ENCODE measurements at places on chromosomes 1 and 21. TPM values are rescaled to one million over a fixed set of nuclear protein-coding genes. Genes with fewer than 3 reads are reported as not detected.

Gene ATP8B2
- polyA plus RNA-seq = 23.9 TPM

Gene MIXL1
- polyA plus RNA-seq = 12.5 TPM

Gene EDARADD
- 0.03 TPM for polyA plus RNA-seq

Gene CLCNKB
- polyA plus RNA-seq = not detected

Gene INSRR
- polyA plus RNA-seq = not detected

DNA sequence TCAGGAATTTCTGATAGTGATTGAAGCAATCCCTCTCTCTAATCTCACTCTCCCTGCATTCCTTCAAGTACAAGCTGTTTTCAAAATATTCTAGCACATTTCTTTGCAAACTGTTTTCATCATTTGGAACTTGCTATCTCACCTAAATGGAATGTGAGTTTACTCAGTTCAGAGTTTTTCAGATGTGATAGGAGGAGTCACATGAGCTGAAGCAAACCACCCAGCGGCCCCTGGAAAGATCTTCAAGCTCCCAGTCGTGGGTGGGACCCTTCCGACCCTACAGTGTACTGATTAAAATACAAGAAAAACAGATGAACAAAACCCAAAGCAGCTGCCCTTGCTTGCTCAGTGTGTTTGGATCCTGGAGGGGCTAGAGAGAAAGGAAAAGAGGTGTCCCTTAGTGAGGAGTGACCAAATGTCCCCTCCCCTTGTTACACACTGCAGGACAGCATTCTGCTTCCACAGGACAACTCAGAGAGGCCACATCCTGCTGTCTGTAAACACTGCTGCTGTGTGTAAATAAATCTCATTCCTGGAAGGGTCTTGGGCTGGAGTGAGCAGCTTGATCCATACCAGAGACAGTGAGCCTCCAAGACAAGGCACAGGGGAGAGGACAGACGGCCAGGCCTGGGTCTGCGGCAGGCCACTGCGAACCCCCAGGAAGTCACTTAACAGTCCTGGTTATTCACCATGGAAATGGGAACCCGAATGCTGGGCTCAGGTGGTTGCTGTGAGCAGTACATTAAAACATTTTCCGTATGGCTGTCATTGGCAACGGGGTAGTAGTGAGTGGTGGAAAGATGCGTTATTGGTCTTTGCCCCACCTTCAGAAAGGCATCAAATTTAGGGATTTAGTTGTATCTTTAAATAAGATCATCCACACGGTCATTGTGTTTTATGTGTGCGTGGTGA, 229.2 kb downstream of the RHOU start:
- DNase-seq = peak; percentile 88

GRCh38 chr1:223035724-223036478, 107.1 kb downstream of the TLR5 start:
- no peak for DNase-seq

- no peak for DNase-seq
Observed at GRCh38 chr1:164771619-164772361, 212.8 kb downstream of the PBX1 start.

GRCh38 chr1:115828101-115829022, 12.6 kb downstream of the NHLH2 start:
- no peak for DNase-seq

DNA sequence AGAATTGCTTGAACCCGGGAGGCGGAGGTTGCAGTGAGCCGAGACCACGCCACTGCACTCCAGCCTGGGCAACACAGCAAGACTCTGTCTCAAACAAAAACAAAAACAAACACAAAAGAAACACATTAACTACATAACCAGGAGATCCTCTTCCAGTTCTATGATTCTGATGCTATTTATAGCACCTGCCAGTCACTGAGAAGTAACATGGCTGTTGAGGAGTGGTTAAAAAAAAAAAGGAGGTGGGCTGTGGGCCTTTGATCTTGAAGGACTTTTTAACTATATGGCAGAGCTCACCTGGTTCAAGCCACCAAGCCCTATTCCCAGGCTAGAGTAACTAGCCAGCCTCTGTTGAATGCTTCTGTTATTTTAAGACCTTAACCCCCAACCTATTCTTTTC, 148.8 kb downstream of the ZBTB18 start:
- no peak for DNase-seq

GRCh38 chr1:44621841-44622286, 52.4 kb downstream of the TMEM53 start:
- DNase-seq = no peak

DNA sequence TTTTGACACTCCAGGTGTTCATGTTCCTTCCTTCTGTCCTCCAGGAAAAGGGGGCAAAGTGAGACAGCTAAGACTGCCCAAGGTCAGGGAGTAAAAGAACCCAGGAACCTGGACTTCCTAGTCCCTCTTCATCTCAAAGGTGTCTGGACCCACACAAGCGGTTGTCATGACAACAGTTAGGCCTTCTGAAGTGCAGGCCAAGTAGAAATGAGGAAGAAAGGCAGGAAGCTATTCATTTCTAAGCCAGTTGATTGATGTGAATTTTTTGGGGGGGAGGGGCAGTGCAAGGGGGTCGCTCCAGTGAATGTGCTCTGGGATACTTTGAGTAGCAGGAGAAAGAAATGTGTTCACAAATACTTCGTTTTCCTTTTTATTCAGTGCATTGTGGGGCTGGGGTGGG, 114.3 kb downstream of the NAV1 start:
- DNase-seq = no peak

GRCh38 chr1:15452866-15453571, 3.5 kb upstream of the CELA2A start:
- no peak for DNase-seq

- no peak for DNase-seq
Observed at GRCh38 chr21:29360799-29361765, 62.4 kb downstream of the BACH1 start.

GRCh38 chr21:34517491-34518245, 5.7 kb upstream of the KCNE1 start:
- peak; percentile 44 for DNase-seq

DNA sequence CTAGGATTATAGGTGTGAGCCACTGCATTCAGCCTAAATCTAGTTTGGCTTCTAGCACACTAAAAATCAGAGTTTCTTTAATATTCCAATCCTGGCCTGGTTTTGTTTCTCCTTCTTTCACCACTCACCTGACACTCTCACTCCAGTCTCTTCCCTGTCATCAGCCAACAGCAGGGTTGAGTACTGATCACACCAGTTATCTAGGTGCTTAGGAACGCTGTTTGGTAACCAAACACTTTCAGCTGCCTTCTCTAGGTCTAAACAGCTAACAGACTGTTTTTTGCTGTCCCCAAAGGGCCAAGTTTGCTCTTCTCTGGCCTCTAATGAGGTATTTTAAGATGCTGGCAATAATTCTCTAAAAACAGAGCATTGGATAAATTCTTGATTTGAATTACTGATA, 17.7 kb upstream of the FRRS1 start:
- no peak for DNase-seq

- DNase-seq = peak; percentile 11
Observed at GRCh38 chr1:243950166-243950565, 100.1 kb upstream of the AKT3 start.

DNA sequence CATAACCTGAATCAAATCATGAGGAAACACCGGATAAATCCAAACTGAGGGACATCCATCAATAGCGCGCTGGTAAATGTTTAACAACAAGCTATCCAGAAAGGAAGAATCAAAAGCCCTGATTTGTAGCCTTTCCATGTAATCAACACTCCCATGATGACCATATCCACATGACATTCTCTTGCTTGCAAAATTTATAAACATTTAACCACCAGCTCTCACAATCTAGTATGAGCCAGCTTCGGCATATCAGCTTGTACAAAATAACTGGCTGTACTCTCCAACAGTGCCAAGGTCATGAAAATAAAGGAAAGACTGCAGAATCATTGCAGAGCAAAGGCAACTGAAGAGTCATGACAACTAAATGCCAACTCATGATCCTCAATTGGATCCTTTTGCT, 15.7 kb downstream of the HSD11B1 start:
- no peak for DNase-seq

DNA sequence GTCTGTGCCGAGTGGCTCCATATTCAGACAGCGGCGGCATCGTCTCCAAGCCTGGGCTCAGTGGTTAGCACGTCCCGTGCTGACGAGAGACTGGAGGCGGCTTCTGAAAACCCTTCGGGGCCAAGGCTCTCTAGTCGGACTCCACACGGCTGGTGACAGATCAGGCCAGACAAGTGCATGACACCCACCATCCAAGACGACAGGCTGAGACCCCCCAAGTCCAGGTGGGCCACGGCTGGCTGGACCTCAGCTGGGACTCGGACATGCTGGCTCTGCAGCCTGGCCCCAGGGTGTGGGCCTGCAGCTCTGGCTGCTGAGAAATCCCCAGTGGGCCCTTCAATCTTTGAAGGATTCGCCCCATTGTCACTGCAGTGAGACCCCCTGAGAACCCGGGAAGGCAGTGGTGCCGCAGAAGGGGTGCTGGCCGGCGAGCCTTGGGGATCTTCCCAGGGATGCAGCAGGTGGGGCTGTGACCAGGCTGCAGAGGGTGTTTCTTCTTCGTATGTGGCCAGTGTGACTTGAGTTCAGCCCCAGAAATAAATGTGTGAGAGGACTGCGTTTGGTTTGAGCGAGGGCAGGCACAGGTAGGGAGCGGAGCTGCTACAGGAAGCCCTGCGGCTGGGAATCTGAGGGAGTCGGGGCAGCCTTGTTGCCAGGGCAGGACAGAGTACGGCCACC, 15.9 kb upstream of the SLC19A1 start:
- no peak for DNase-seq

- DNase-seq = no peak
Observed at GRCh38 chr1:203954788-203955552, 93.6 kb downstream of the SNRPE start.

DNA sequence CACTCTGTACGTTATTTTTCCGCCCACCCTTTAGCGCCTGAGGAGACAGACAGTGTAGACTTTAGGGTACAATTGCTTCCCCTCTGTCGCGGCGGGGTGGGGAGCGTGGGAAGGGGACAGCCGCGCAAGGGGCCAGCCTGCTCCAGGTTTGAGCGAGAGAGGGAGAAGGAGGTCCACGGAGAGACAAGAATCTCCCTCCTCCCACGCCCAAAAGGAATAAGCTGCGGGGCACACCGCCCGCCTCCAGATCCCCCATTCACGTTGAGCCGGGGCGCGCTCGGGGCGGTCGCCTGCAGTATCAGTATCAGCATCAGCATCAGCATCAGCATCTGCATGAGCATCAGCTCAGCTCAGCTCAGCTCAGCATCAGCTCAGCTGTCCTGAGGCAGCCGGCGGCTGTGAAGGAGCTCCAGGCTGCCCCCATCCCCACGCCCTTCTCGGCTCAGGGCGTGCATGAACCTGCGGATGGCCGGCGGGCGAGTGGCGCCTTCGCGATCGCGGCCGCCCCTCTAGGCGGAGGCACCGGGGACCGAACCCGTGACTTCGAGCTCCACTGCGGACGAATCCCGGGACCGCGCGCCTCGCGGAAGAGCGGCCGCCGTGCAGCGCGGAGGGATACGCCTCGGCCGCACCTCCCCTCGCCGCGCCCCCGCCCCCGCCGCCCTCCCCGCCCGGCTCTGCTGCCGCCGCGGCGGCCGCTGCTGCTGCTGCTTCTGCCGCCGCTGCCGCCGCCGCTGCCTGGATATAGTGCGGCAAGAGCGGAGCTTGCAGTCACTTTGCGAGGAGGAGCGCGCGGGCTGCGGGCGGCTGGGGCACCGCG, at the start of gene NCAM2:
Gene NCAM2 (plus strand): TSS at position 774 of the 820 bp plus-strand sequence.
- DNase-seq = peak; percentile 9

GRCh38 chr1:160521554-160521953, 1.5 kb downstream of the SLAMF6 start:
- no peak for DNase-seq

GRCh38 chr21:45424854-45425795, 20.2 kb downstream of the COL18A1 start:
- no peak for DNase-seq

GRCh38 chr1:188394677-188395076, 1565.9 kb downstream of the PLA2G4A start:
- DNase-seq = no peak

- peak; percentile 81 for DNase-seq
Observed at GRCh38 chr1:156616463-156616862, 2.8 kb upstream of the HAPLN2 start.

Data from HepG2 (cell line).